Fibroblast of villous mesenchyme (primary cell): ENCODE measurements at places on chromosomes 3 and 15. TPM values are rescaled to one million over a fixed set of nuclear protein-coding genes. Genes with fewer than 3 reads are reported as not detected.

MYO1E gene
- total RNA-seq, result 107 and 123 TPM in 2 replicates

CYP8B1 gene
- total RNA-seq, result not detected in 2 replicates

WNT5A gene
- total RNA-seq, result 1,105 and 1,763 TPM in 2 replicates

LDHAL6B gene
- not detected in 2 replicates for total RNA-seq

CFAP91 gene
- 0.32 and 0.43 TPM in 2 replicates for total RNA-seq

GRCh38 chr3:58006661-58007060, 1.6 kb upstream of the FLNB start:
- DNase-seq, result no peak

- no peak for DNase-seq
Observed at GRCh38 chr15:68420186-68420684, 11.7 kb downstream of the ITGA11 start.

DNA sequence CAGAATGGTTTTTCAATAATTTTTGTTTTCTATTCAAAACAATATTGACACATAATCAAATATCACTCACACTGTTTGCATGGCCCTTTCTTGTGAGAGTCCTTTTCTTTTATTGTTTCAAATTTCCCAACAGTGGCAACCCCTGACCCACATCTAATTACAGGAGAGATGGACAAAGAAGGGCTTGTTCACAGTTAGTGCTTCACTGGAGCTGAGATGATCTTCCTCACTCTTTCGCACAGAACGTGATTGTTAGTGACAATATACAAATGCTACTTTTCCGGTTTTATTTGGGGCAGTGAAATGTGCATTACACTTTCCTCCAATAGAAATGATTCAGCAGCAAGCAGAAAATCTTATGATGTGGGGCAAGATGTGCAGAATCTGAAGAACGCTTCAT, 38.6 kb upstream of the TTC14 start:
- DNase-seq, result no peak

GRCh38 chr15:48761393-48762158, 49.3 kb downstream of the CEP152 start:
- DNase-seq, result no peak

DNA sequence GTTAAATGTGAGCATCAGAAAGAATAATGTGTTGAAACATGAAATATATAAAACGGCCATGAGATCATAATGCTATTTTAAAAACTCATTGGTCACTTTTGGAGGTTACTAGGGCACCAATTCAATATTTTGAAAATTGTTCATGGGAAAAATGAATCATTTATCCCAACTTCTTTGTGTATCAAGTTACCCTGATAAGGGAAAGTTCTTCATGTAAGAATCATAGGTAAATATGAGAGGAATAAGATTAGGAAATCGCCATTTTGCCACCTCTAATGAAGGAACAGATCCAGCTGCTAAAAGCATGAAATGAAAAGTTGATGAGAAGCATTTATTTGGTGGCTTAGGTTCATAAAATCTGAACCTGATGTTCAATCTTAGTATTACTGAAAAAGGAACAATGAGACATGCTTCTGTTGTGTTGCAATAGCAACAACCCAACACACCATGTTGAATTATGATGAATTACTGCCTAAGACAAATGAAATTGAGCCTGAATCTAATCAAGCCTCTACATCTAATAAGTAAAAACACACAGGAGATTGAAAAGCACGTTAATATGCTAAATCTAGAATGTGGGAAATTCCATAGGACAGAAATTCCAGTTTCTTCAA, 32.5 kb downstream of the ABHD5 start:
- DNase-seq, result peak; percentile 10
